ENCODE measurements at places on chromosomes 4 and X. TPM values are rescaled to one million over a fixed set of nuclear protein-coding genes. Genes with fewer than 3 reads are reported as not detected.

PAGE4 gene
- not detected for polyA plus RNA-seq

TRIM60 gene
- not detected for polyA plus RNA-seq

- DNase-seq = no peak
These were observed 67.9 kb downstream of the PKD2 start for GRCh38 chr4:88075336-88075735.

DNA sequence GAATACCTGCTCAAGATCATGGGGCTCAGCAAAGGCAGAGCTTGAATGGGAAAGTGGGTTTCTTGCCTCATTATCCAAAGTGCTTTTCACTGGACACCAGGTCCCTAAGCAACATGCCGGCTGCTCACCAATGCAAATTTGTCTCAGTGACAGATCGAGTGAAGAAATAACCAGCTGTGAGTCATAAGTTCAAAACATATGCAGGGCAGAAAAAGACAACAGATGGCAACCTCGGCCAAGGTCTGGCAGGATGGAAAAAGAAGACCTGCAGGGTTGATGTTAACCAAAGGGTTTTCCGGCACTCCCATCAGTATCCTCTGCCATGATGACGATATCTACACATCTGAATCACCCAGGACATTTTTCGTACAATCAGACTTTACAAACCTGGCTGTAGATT lies 124.1 kb downstream of the AFAP1 start:
- no peak for DNase-seq

- DNase-seq = no peak
These were observed 112.2 kb downstream of the IL13RA2 start for GRCh38 chrX:114905251-114905650.

- DNase-seq = no peak
These were observed 205.5 kb downstream of the UNC5C start for GRCh38 chr4:95343235-95343634.

DNA sequence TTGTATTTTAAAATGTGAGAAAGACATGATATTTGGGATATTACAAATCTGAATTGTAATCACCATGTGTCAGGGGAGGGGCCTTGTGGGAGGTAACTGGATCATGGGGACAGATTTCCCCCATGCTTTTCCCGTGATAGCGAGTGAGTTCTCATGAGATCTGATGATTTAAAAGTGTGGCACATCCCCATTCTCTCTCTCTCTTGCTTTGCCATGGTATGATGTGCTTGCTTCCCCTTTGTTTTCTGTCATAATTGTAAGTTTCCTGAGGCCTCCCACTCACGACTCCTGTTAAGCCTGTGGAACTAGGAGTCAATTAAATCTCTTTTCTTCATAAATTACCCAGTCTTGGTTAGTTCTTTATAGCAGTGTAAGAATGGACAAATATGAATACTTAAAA lies 39.0 kb downstream of the CCDC158 start:
- DNase-seq = no peak

GRCh38 chrX:25076941-25077500 lies 61.3 kb upstream of the ARX start:
- DNase-seq = no peak

GRCh38 chrX:154351183-154352011 lies 23.0 kb downstream of the FLNA start:
- DNase-seq = no peak

- no peak for DNase-seq
These were observed 93.8 kb downstream of the CENPC start for GRCh38 chr4:67451464-67451863.

DNA sequence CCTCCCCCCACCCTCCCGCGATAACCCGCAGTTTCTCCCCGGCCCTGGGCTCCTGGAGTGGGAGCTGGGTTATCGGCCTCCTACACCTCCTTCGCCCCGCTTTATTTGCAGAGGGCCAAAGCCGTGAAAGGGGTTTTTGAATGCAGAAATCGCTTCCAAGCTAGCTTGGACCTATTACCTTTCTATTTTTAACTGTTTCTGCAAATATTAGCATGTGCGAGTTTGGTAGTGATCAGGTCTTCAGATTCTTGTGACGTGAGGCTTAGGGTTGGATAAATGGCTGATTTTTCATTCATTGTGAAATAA lies 1.3 kb downstream of the USP9X start:
- no peak for DNase-seq

DNA sequence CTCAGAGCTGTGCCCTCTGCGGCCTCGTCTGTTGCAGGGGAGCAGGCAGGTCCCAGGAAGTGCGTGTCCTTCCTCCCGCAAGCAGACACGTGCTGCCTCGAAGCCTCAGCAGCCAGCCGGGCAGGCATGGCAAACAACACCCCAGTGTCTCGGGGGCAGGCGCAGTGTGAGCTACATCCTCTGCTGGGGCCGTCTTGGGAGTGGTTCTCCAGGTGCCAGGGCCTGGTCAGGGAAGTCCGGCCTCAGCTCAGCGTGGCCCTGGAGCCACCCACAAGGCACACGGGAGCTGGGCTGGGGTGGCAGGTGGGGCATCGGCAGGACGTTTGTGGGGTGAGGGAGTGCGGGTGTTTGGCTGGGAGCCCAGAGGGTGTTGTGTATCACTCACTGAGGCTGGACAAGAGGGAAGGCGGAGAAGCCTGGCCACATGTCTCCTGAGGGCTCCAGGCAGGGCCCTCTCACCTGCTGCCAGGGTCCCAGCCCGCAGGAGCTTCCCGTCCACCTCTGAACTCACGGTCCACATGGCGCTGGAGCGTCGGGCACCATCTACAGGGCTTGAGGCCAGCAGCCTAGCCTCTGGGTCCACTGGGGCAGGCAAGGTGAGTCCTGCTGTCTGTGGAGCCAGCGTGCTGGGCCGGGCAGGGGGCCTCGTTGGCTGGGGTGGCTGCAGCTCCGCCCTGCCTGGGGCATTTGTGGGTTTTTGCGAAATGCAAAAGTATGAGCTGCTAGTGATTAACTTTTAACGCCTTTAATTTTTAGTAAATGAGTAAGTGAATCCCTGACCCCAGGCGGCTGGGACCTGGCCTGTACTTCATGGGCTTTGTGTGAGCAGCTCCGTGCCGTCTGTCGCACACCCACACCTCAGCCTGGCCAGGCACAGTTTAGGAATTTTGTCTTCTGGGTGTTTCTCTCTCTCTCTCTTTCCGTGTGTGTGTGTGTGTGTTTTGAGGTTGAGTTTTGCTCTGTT lies 17.3 kb upstream of the UVSSA start:
- no peak for DNase-seq

DNA sequence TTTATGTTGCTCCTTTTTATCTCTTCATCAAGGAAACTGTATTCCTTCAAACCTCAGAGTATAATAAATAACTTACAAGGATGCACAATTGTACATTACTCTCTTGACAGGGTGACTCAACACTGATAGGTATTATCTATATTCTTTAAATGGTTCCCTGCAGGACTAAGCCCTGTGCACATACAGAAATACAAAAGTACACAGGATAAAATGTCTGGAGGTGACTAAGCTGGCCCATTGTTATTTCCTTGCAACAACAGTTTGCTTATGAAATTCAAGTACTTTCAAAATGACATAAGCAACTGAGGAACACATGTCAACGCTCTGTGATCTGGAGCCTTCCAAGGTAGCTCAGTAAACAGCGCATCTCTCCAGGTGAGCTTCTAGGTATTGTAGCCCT lies 83.8 kb upstream of the RPL34 start:
- DNase-seq = no peak
